Stimulated activated CD4-positive, alpha-beta T cell treated with anti-CD3 and anti-CD28 coated beads, Interleukin-2, amount 100 ng/mL, for 48 hours (primary cell): ENCODE measurements at places on chromosomes 2 and 18.

DNA sequence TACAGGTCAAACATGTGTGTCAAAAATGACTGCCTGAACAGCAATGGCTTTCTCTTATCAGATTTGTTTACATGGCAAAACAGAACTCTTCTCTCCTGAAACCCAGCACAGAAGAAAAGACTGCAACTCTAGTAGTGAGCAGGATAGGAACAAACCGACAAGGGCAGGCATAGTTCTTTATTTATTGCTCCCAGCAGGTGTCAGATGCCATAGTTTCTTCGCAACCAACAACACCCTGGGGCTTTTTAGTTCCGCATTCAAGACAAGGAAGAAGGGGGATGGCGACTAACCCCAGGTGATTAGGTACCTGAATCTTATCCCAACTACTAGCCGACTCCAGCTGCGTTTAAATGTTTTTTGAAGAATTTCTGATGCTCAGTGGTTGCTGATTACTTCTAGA, 367.5 kb upstream of the FIGN start:
- no peak for DNase-seq

GRCh38 chr2:207970826-207971180, 54.5 kb downstream of the PLEKHM3 start:
- DNase-seq: no peak

GRCh38 chr2:190889175-190889943, 8.7 kb downstream of the GLS start:
- no peak for DNase-seq

- no peak for DNase-seq
Measured at GRCh38 chr18:9403795-9404564, 69.4 kb downstream of the TWSG1 start.

DNA sequence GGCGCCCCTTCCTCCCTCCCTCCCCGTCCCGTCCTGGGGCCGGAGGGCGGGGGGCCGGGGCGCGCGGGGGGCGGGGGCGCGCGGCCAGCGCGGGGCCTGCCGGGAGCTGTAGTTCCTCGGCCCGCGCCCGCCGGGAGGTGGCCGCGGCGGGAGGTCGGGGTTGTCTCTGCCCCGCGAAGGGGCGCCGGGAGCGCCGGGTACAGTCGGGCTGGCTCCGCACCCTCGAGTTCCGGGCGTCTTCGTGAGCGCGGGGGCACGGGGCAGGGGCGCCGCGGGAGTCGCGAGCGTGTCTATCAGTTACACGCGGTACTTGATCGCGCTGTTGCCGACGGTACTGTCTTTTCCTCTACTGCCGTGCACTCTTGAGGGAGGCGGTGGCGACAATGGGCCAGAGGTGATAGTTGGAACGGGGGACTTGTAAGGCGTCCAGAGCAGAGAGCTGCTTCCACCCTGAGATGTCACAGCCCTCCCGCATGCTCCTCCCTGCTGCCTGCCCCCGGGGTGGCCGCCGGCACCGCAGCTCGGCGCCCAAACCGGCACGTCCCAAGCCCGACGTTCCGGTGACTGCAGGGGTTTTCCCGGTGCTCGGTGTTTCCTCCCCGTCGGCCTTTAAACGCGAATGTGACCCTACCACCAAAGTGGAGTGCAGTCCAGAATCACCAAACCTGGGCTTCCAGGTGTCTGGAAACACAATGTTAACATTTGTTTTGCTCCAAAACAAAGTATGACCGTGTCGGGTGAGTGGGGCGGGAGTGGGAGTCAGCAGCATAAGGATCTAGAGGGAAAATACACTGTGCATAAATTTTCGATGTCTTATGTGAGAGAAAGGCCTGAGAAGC, at the start of gene PRKD3:
PRKD3 (minus strand) TSS at position 48 of the 839 bp plus-strand sequence. CDS start 8,309 bp downstream, outside the sequence.
- DNase-seq: peak; percentile 58

GRCh38 chr2:124147552-124147951, 122.5 kb downstream of the CNTNAP5 start:
- DNase-seq: no peak

DNA sequence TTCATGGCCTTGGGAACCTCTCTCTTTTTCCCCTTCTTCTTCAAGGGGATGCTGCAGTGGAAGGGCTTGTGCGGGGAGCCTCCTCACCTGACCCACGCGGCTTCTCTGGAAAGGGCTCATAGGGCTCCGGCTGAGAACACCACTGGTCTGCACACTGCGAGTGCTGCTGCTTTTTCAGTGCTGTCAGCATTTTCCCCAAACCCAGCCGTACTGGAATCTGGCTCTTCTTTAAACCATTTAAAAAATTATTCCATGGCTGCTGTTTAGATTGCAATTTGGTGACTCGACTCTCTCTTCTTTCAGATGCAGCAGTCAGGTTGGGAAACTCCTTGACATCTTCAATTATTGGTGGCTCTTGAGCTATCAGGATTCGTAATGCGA, 272.6 kb upstream of the DSEL start:
- no peak for DNase-seq
